ENCODE measurements at places on chromosomes 7 and 10.

GRCh38 chr10:137031-137430 is 1.8 kb downstream of the ZMYND11 start:
- DNase-seq: peak; percentile 22

DNA sequence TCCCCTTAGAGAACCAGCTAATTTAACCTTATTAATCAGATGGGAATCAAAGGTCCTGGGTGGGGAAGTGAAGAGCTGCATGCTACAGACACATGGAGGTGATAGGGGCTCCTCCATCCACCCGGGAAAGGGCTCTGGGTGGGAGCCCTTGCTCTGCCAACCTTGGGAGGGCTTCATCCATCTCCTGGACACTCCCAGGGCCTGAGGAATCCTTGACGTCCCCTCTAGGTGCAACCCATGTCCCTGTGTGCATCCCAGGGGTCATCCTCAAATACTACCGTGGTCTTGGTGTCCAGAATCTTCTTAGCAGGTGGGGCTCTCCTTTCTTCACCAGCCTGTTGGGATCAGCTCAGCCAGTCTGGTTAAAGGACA is 55.4 kb upstream of the IGFBP3 start:
- no peak for DNase-seq

- no peak for DNase-seq
Observed at GRCh38 chr7:81887098-81888090, 117.5 kb upstream of the HGF start.

GRCh38 chr10:102621443-102622325 is 22.6 kb upstream of the TRIM8 start:
- no peak for DNase-seq

- no peak for DNase-seq
Observed at GRCh38 chr7:26052706-26053105, 99.3 kb upstream of the NFE2L3 start.

- no peak for DNase-seq
Observed at GRCh38 chr7:73963252-73963822, 64.6 kb upstream of the ELN start.

GRCh38 chr7:102287981-102288278 is 1.3 kb downstream of the SH2B2 start:
- no peak for DNase-seq

- DNase-seq: peak; percentile 56
Observed at GRCh38 chr10:110209926-110210673, 2.7 kb downstream of the MXI1 start.

- DNase-seq: no peak
Observed at GRCh38 chr7:135333200-135333599, 99.6 kb downstream of the STRA8 start.

DNA sequence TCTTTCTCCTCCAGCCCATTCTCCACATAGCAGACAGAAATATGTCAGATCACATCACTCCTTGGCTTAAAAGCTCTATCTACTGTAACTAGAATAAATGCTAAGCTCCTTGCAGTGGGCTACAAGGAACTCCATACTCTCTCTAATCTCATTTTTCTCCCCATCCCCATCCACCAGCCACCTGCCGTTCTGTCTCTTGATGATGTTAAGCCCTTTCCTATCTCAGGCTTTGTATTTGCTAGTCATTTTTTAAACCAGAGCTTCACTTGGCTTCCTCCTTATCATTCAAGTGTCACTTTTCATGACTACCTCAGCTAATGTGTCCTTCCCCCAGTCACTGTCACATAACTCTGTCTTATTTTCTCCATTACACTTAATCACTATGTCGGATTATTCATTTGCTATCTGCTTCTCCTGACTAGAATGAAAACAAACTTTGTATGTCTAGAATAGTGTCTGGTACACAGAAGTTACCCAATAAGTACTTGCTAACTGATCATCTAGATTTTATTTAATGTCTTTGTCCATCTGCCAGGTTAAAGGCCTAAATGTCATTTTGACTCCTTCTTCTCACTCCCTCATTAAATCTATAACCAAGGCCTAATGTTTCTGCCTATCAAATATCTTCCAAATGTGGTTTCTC is 87.2 kb upstream of the RPA3 start:
- no peak for DNase-seq

- DNase-seq: no peak
Observed at GRCh38 chr10:116728526-116729096, 13.8 kb downstream of the HSPA12A start.

GRCh38 chr7:45435846-45436245 is 138.3 kb upstream of the ADCY1 start:
- no peak for DNase-seq

GRCh38 chr7:108263425-108263824 is 133.3 kb upstream of the LAMB4 start:
- DNase-seq: peak; percentile 60

DNA sequence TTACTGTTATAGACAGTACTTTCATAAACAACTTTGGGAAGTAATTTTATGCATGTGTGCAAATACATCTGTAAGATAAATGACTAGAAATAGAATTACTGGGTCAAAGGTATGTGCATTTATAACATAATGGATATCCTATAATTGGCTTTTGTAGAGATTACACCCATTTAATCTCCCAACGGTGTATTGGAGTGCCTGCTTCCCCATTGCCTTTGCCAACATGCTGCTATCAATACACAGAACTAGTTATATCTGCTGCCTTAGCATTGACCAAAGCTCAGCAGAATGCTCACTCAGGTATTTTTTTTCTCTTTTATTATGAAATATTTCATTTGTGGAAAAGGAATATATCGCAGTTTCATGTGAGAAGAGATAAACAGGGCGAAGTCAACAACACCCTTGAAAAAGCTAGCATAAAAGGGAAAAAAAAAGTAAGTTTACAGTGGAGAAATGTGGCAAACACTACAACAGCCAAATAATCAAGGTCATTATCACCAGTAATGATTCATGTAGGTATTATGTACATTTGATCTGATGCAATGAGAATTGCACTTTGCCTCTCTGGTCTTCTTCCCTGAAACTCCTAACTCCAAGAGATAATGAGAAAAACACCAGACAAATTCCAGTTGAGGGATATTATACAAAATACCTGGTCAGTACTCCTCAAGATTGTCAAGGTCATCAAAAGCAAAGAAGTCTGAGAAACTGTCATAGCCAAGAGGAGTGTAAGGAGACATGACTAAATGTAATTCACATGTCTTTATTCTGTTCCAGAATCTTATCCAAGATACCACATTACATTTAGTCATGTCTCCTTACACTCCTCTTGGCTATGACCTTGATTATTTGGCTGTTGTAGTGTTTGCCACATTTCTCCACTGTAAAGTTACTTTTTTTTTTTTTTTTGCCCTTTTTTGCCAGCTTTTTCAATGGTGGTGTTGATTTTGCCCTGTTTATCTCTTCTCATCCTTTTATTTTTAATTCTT is 36.8 kb downstream of the MARCHF5 start:
- DNase-seq: no peak

DNA sequence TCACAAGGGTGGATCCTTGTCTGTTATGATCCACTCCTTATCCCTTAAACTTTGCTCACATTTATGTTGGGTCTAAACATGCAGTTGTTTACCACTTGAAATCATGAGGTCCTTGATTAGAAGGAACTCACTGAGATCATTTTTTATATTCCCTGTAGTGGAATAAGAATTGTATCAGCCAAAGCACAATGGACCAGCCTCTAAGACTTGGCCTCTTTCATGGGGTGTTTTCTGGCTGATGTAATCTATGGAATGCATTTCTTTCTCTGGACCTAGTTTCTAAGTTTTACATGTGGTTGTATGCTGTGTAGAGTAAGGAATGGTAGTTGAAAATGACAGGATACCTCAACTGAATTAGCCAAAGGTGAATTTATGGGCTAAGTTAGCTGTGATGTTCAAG is 376.6 kb downstream of the SORCS3 start:
- DNase-seq: no peak

DNA sequence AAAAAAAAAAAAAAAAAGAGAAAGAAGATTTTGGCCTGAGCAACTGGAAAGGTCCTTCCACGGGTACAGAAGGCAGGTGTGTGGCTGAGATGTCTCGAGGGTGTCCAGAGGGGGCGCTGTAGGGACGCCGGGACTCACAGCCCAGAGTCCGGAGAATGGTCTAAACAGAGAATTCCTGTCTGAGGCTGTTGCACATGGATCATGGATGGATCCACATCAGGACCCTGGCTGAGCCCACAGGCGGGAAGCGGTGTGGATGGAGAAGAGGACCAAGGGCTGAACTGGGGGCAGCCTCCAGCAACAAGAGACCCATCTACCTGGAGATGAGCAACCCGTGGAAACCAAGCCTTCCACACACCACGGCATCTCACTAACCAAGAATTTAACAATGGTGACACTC is 55.0 kb downstream of the PKD1L1 start:
- no peak for DNase-seq

GRCh38 chr10:71257319-71257997 is 45.1 kb downstream of the UNC5B start:
- DNase-seq: no peak

DNA sequence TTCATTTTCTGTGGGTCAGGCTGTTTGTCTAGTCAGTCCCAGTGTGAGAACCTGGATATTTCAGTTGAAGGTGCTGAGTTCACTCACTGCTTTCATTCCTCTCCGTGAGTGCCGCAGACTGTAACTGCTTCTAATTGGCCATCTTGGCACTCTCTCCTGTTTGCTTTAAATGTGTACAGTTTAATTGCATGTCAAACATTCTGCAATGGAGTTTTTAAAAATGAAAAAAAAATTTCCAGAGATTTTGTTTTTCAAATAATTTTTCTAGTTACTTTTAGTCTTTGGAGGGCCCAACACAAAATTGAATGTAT is 87.8 kb downstream of the CCSER2 start:
- DNase-seq: no peak

Measured in right hindlimb (tissue), 1 donor.